Keratinocyte (primary cell): ENCODE measurements at places on chromosomes 5 and 9.

DNA sequence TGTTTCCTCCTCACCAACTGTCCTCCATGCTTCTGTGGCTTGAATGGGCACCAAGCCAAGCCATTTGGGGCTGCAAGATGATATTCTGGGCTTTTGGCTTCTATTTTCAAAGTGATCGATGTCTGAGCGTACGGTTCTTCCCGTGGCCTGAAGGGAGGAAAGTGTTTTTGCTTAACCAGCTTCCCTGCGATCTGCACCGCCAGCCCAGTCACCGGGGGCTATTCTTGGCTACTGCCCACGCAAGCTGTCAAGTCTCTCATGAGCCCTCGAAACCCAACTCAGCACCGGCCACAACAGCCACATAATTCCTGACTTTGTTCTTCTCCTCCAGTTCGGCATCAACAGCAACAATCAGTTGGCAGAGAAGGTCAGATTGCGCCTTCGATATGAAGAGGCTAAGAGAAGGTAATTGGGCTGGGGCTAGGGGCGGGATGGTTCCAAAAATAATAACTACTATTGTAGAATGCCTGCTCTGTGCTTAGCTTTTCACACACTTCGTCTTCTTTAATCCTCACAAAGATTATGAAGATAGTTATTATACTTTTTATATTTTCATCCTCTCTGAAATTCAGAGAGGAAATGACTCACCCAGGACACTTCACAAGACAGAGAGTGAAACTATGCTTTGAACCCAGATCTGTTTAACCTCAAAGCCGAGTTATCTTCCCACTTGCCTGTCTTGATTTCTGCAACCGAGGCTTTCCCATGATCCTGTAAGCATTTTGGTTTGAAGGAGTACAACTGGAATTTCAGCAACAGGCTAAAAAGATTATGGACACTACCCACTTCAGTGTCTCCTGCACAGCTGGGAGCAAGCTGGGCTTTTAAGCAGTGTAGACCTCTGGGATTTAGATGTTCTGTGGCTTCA, 76.4 kb upstream of the RARS1 start:
- no peak for DNase-seq

DNA sequence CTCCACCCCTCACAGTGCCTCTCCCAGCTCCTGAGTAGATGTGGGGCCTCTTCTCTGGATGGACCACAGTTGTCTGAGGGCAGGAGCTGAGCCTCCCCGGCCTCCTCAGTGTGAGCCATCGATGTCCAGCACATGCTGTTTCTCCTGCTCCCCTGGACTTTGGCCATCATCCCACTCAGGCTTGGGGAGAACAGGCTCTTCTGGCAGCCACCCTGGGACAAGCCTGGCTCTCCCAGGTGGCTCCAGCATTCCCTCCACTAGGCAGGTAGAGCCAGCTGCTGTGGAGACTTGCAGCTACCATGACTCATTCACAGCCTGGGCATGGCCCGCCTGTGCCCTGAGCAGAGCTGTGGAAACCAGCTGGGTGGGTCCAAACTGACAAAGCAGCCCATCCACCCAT, 77.0 kb downstream of the CSNK1A1 start:
- peak; percentile 68 for DNase-seq

GRCh38 chr9:125233678-125234077, 7.5 kb downstream of the HSPA5 start:
- DNase-seq: peak; percentile 60

DNA sequence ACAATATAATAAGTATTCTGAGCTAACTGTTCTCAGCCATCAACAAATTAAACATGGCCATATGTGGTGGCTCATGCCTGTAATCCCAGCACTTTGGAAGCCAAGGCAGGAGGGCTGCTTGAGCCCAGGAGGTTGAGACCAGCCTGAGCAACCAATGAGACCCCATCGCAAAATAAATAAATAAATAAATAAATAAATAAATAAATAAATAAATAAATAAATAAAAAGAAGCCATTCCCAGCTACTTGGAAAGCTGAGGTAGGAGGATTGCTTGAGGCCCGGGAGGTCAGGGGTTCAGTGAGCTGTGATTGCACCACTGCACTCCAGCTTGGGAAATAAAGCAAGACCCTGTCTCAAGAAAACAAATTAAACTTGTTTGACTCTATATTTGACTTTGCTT, 1256.4 kb downstream of the EFNA5 start:
- no peak for DNase-seq

DNA sequence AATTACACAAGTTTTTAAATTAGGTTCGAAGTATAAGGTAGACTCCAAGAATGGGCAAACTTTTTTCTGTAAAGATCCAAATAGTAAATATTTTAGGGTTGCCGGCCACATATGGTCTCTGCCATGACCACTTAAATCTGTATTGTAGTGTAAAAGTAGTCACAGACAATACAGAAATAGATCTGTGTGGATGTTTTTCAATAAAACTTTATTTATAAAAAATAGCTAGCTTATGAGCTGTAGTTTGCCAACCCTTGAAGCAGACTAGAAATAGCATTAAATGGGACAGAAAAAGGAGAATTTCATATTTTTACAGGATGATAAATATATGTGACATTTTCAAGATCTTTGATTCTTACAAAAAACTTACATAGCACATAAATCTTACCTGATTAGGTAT, 94.9 kb upstream of the ACOT12 start:
- no peak for DNase-seq

DNA sequence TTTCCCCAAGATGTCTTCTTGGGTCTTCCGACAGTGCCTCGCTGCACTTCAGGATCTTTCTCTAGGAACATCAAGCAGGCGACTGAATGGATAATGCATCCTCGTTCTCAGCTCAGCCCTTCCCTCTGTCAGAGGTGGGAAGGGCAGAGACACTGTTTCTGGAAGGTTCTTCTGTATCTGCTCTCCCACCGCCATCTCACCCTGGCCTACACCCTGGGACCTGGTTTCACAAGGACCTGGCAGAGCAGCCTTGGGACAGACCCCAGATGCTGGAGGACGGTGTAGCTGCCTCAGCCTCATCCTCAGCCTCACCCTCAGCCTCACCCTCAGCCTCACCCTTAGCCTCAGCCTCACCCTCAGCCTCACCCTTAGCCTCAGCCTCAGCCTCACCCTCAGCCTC, 18.5 kb downstream of the MRPL36 start:
- DNase-seq: no peak

DNA sequence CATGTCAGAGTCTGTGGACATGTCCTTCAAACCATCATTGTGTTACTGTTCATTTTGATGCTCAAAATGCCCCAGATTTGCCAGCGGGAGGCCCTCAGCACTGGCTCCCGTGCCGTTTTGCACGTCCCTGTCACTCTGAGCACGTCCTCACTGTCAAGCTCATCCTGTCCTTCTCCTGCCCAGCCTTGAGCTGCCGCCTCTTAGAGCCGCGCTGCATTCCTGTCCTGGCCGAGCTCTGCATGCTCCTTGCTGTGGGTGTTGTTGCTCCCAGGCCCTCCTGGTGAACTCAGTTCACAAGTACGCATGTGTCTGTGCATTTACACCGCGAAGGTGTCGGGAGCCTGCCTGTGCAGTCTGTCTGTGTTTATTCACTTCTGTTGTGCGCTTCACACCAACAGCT, 62.2 kb downstream of the WNK2 start:
- DNase-seq: no peak

DNA sequence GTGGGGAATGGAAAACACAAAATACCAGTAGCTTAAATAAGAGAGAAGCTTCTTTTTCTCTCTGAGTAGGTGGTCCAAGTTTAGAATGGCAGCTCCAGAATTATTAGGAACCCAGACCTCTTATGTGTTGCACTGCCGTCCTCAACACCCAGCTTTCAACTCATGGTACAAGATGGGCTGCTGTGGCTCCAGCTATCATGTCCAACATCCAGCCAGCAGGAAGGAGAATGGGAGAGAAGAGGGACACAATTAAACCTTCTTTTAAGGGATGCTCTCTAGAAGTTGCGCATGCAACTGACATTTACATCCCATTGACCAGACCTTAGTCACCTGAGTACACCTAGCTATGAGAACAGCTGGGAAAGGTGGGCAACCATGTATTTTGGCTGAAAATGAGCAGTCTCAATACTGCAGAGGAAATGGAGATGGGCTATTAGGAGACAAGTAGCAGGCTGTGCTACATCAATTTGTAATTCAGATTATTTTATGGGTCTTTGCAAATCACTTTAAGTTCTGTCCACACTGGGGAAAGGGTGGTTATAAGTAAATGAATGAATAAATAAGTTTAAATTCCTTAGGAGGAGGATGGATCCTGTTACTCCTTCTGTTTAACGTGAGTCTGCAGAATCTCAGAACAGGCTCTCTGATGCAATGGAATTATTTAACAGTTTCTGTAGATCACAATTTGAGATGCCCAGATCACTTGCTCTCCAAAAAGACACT, 76.1 kb downstream of the SLC28A3 start:
- DNase-seq: no peak

DNA sequence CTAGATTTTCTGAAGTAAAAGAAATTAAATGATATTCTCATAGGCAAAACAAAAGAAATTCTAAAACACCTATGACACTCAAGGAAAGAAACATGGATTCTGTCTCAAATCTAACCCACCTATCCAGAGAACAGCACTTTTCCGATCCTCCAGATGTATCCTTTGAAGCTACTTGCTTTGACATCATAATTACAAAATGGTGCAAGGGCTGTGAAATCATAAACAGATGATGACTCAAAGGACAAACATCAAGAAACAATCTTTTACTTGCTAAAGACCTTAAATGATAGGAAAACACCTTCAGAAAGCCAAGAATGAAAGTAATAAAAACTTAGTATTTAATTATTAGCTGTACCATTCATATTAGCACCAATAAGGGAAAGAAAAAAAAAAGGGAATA, 202.6 kb downstream of the DENND1A start:
- no peak for DNase-seq

GRCh38 chr5:53568401-53568800, 8.0 kb downstream of the NDUFS4 start:
- DNase-seq: no peak

DNA sequence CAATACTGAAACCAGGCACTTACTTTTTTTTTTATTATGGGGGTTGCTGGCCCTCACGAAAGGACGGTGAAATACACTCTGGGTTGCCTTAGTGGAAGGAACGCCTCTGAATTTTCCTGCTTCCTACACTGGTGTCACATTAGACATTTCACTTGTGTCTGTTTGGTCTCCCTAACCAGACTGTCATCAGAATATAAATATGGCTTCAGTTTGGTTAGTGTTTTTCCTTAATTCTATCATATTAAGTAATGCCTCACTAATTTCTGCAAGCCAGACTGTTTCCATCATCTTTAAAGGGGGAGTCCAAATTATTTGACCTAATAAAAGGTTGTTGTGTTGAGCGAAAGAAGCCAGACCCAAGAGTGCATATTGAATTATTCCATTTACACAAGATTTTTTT, 4.7 kb downstream of the GLIS3 start:
- no peak for DNase-seq

DNA sequence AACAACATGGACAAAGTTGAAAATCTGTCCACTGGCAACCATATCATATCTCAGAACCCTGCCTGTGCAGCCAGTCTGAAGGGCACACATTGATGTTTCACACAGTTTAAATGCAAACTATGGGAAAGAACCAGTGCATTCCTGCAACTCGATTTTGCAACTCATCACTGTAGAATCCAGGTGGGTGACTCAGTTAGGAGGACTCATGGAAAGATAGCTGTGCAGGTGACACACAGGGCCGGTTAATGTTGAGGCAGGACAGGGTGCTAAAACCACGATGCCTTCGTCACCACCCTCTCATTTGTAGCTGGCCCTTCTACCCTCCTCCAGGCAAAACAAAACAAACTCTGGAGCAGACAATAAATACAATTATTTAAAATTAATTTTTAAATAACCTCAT, 62.8 kb downstream of the TLE1 start:
- DNase-seq: peak; percentile 82

GRCh38 chr9:134611046-134611445, 30.6 kb upstream of the COL5A1 start:
- no peak for DNase-seq
